Stimulated activated naive CD8-positive, alpha-beta T cell treated with anti-CD3 and anti-CD28 coated beads, Interleukin-15, Interleukin-2, amounts not matched to agents 100 U/mL and 50 U/mL, for 24 hours (primary cell): ENCODE measurements at places on chromosomes 16 and 17.

DNA sequence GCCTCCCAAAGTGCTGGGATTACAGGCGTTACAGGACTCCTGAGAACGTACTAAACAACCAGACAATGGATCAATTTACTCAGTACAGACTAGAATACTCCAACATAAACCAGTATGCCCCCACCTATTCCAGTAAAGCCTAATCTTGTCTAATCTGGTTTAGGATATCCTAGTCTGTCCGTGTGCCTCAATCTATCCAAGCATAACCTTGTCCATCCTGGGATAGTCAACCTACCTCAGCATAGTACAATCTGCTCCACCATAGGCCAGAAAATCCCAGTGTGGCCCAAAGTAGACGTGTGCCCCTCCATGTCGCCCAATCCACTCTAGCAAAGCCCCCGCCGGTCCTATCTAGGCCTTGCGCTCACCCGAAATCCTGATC is 625 bp downstream of the DVL2 start:
- no peak for DNase-seq

GRCh38 chr16:373848-374615 is 3.7 kb upstream of the MRPL28 start:
- DNase-seq, result no peak

- DNase-seq, result peak; percentile 34
These were observed 652 bp downstream of the VPS35L start for GRCh38 chr16:19555938-19556771.

GRCh38 chr16:50386774-50387173 is 18.0 kb upstream of the BRD7 start:
- DNase-seq, result no peak

DNA sequence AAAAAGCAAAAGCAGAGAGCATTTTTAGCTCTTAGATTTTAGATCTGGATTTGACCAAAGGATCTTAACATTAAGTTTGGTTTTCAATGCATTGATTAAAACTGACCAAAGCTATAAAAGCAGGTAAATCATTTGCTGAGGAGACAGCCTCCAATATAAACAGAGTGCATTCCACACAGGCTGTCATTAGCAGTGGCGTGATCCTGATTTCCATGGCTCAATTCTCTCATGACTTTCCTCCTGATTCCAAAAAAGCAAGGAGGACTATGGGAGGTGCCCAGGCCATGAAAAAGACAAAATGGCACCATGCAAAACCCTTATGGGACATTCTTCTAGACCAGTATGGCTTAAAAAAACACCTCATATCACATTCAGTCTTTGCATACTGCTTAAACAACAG is 53.5 kb downstream of the PARN start:
- DNase-seq, result no peak

DNA sequence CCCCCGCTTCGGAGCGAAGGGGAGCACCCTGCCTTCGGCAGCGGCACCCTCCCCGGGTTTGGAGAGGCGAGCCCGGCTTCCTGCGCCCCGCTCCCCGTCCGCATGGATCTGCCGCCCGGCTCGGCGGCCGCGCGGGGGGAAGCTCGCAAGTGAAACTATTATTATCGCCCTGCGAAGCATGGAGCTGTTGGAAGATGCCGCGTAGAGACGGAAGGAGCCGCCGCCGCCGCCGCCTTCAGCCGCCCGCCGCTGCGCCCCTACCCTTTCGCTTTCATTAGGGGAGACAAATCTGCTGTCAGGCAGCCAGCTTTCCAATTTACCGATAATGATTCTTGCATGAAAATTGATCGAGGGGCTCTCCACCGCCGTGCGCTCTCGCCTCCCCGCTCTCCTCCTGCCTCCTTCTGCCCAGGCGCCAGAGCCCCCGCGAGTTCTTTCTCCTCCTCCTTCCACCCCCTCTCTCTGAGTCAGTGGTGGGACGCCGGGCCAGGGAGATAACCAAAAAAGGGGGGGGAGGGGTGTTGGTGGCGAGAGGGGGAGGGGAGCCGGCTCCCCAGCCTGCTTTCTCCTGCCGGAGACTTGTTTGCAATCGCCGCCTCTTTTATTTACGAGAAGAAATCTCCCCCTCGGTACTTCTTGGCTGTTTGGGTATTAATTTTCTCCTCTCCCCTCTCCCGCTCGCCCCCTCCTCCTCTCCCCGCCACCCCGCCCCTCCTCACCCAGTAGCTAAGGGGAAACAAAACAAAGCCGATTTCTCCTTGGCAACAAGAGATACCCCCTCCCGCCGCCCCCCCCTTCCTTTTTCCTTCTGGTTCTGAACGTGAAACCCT is 58.0 kb upstream of the GSE1 start:
- peak; percentile 77 for DNase-seq

- DNase-seq, result peak; percentile 73
These were observed 48.7 kb upstream of the PLCG2 start for GRCh38 chr16:81730090-81731051.

DNA sequence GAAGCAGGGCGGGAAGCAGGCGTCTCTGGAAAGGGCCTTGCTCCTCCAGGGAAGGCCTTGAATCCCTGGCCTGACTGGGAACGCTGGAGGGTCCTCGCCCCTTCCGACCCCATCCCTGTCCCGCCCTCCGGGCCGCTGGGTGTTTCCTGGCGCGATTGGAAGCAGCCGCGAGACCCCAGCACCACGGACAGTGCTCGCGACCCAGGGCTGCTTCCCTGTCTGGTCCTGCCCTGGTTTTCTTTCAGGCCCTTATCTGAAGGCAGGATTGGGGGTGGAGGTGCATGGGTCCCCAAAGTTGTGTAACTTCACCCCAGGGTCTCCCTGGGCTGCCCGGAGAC is 2.1 kb downstream of the MGAT5B start:
- no peak for DNase-seq

DNA sequence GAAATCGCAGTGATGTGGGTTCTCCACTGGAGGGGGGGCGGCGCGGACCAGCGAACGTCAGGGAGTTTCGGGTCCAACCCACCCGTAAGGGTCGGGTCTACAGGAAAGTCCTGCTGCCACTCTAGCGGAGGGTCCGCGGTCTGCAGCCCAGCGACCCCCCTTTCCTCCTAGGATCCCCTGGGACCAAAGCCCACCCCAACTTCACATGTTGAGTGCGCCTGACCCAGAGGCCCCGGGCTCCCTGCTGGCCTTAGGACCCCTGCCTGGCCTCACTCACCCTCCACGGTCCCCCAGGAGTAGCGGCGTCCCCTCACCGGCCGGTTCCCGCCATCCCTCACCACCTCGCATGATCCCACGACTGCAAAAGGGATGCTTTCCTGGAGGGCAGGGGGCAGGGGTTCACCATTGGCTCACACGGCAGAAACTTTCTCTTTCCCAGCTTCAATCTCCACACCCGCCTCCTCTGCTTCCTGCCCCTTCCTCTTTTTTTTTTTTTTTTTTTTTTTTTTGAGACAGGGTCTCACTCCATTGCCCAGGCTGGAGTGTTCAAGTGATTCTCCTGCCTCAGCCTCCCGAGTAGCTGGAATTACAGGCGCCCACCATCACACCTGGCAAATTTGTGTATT is 3.1 kb downstream of the SEPTIN1 start:
- no peak for DNase-seq

- DNase-seq, result no peak
These were observed 52.6 kb upstream of the MAP3K14 start for GRCh38 chr17:45369421-45369820.
